ENCODE measurements at places on chromosomes 1 and 21.

- peaks cover under 1% of the 10 kb centered on the region for H3K36me3 ChIP-seq
- peak overlapping the region; percentile 19 for H3K4me3 ChIP-seq
- peaks cover 2% of the 10 kb centered on the region for H3K4me1 ChIP-seq
These were observed 12.7 kb upstream of the CPLANE2 start for GRCh38 chr1:16249596-16250241.

DNA sequence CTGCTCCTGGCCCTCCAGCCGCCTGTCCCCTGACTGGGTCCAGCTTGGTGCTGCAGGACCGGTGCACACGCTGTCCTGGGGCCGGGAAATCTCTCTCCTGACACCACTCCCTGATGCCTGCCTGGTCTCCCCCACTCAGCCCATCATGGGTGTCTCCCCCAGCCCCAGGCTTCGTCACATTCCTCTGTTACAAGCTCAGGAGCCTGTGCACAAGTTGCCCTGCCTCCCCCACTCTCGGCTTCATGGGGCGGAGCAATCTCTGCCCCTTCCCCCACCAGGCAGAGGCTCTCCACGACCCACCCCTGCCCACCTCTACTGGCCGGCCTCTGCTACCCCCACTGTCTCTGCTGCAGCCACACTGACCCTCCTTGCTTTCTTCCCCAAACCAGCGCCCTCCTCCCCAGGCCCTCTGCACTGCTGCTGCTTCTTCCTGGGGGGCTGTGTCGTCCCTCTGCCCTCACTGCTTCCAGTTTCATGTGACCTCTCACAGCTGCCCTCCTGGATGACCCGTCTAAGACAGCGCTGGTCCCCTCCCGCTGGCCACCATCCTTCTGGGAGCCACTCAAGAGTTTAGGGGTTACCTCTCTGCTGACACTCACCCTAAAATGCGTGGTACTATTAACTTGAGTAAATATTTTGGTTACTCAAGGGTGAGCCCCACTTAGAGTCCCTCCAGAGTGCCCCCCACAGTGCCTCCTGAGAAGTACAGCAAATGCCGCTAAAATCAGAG is 5.7 kb upstream of the RIPK4 start:
- no peak for DNase-seq
- H3K36me3 ChIP-seq: peaks cover 6% of the 10 kb centered on the region
- no peak overlapping the region for H3K4me3 ChIP-seq
- peaks cover 17% of the 10 kb centered on the region for H3K4me1 ChIP-seq
- H3K27ac ChIP-seq: no peak overlapping the region

DNA sequence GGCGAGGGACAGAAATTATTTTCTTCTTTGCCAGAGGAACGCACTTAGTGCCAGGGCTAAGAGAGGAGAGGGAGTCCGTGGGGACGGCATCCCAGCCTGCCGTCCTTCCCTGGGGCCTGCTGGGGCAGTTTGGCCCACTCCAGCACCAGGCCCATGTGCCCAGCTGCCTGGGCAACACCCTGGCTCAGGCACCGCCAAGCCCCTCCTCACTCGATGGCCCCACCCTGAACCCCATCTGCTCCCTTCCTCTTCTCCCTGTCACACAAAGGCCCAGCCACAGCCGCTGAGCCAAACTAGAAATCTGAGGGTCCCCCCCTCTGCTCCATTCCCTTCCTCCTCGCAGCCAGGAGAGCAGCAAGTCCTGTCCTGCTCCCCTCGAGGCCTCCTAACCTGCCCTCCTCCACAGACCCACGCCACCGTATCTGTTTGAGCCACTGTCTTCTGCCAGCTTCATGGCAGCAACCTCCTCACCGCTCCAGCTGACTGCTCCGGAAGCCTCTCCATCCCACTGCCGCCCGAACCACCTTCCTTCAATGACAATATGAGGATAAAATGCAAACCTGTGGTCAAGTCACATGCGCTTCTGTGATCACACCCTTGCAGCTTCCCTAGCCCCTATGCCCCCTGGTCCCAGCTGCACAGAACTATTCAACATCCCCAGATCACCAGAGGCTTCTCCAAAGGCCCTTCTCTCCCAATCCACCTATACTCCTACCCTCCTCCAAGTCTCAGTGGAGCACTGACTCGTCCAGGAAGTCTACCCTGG is 8.4 kb upstream of the TNNI1 start:
- H3K36me3 ChIP-seq: peaks cover 6% of the 10 kb centered on the region
- no peak for DNase-seq
- no peak overlapping the region for H3K27ac ChIP-seq

- H3K27ac ChIP-seq: no peak overlapping the region
- H3K4me3 ChIP-seq: no peak overlapping the region
- no peak for DNase-seq
- peaks cover 2% of the 10 kb centered on the region for H3K36me3 ChIP-seq
- H3K27me3 ChIP-seq: no peaks in the 10 kb centered on the region
- peaks cover 7% of the 10 kb centered on the region for H3K4me1 ChIP-seq
These were observed 194.4 kb downstream of the EIF4G3 start for GRCh38 chr1:20982316-20982715.

DNA sequence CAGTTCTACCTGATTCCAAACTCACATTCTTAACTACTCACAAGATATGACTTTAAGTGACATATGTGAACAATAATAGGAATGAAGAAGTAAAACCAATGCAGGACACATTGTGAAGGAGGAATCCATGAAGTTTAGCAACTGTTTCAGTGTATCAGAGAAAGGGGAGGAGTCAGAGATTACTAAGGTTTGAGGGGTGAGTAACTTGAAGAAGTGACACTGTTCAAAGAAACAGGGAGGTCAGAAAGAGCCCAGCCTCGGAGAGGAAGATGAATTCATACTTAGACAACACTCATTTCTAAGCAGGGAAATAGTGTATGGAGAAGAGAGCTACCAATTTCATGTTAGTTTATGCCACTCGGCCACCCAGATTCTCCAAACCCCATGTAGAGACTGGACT is 28.2 kb upstream of the RPF1 start:
- H3K36me3 ChIP-seq: no peaks in the 10 kb centered on the region
- H3K27me3 ChIP-seq: peaks cover 20% of the 10 kb centered on the region
- no peak for DNase-seq
- no peak overlapping the region for H3K27ac ChIP-seq
- H3K4me1 ChIP-seq: peaks cover 2% of the 10 kb centered on the region
- no peak overlapping the region for H3K4me3 ChIP-seq

GRCh38 chr21:40436261-40436660 is 410.7 kb downstream of the DSCAM start:
- no peak for DNase-seq
- H3K4me1 ChIP-seq: no peaks in the 10 kb centered on the region
- no peak overlapping the region for H3K4me3 ChIP-seq
- H3K27me3 ChIP-seq: no peaks in the 10 kb centered on the region
- H3K36me3 ChIP-seq: no peaks in the 10 kb centered on the region

DNA sequence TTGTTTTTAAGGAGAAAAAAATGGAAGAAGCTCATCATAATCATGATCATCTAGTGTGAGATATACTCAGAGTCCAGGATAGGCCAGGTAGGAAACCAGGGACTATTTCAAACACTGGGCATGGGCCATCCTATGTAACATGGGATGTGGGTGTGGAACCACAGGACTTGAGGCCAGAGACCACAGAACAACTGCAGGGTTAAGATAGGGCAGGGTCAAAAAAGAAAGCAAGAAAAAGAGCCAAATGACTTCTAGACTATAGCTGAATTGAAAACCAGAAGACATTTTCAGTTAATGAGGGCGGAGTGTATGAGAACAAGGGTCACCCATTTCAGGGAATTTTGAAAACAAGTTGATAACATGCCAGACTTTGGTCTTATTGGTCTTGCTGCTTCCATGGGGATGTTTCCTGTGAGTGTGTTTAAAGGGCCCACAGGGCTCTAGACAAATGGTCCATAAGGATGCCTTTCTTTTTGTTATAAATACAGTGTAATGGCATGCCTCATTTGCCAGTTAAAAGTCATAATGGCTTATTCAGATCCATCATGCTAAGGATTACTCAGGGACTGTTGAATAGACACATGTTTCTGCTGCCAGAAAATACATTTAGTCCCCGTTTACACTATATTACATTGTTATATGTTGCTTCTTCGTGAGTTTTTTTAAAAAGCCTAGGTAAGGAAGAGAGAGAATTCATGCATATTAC is 182.0 kb upstream of the C21orf91 start:
- H3K27me3 ChIP-seq: no peaks in the 10 kb centered on the region
- no peak overlapping the region for H3K27ac ChIP-seq
- H3K4me1 ChIP-seq: no peaks in the 10 kb centered on the region
- no peak for DNase-seq
- H3K4me3 ChIP-seq: no peak overlapping the region
- no peaks in the 10 kb centered on the region for H3K36me3 ChIP-seq

GRCh38 chr1:246768403-246769020 is 44.3 kb downstream of the SCCPDH start:
- peaks cover 5% of the 10 kb centered on the region for H3K36me3 ChIP-seq
- H3K4me3 ChIP-seq: no peak overlapping the region
- peaks cover 2% of the 10 kb centered on the region for H3K4me1 ChIP-seq
- no peak overlapping the region for H3K27ac ChIP-seq

GRCh38 chr1:35717911-35718476 is 690 bp downstream of the C1orf216 start:
- peak overlapping the region; percentile 96 for H3K4me3 ChIP-seq
- peak overlapping the region; percentile 91 for H3K27ac ChIP-seq
- no peak for DNase-seq
- peaks cover 31% of the 10 kb centered on the region for H3K4me1 ChIP-seq
- H3K36me3 ChIP-seq: peaks cover 8% of the 10 kb centered on the region

GRCh38 chr1:17655922-17656321 is 99.2 kb upstream of the ACTL8 start:
- H3K27me3 ChIP-seq: peaks cover 19% of the 10 kb centered on the region
- DNase-seq: no peak
- H3K27ac ChIP-seq: no peak overlapping the region
- no peak overlapping the region for H3K4me3 ChIP-seq
- no peaks in the 10 kb centered on the region for H3K36me3 ChIP-seq
- peaks cover 5% of the 10 kb centered on the region for H3K4me1 ChIP-seq

- peaks cover 10% of the 10 kb centered on the region for H3K4me1 ChIP-seq
- no peak for DNase-seq
- no peaks in the 10 kb centered on the region for H3K36me3 ChIP-seq
- H3K4me3 ChIP-seq: no peak overlapping the region
- peak overlapping the region; percentile 72 for H3K27ac ChIP-seq
- peaks cover 5% of the 10 kb centered on the region for H3K27me3 ChIP-seq
These were observed 30.9 kb downstream of the LAMB3 start for GRCh38 chr1:209621286-209621685.

DNA sequence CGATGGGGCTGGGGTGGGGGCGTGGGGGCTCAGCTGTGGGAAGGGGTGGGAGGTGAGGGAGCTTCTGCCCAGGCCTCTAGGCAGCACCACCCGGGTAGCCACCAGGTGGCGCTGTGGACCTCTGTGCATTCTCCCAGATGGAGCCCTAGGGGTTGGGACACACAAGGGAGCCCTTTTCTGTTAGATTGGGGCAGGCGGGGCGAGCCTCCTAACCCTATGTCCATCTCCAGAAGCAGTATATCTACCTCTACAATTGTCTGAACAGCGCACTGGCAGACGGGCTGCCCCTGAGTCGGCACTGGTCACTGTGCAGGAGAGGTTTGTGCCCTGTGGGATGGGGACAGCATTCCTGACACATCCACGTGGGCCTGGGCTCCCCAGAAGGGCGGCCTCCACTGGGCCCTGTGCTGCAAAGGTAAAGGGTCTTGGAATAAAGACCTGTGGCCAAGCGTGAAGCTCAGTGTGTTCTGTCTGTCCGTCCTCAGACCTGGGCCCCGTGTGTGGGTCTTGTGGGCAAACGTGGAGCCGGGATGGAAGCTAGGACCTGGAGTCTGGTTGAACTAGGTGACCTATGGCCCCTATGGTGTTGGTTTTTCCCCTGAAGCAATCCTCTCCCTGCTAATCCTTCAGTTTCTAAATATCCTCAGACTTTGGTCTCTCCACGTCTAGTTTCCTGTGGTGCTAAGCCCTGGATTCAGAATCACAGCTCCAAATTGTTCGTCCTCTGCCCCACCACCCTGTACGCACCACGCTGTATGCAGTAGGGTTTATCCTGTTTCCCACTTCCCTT is 4.4 kb upstream of the LGR6 start:
- H3K27me3 ChIP-seq: peaks cover 35% of the 10 kb centered on the region
- H3K4me3 ChIP-seq: no peak overlapping the region
- peak overlapping the region; percentile 9 for H3K27ac ChIP-seq
- H3K4me1 ChIP-seq: peaks cover 10% of the 10 kb centered on the region
